Cerebellar nuclear complex (tissue), 1 donor: ENCODE measurements at places on chromosomes 3 and 15.

DNA sequence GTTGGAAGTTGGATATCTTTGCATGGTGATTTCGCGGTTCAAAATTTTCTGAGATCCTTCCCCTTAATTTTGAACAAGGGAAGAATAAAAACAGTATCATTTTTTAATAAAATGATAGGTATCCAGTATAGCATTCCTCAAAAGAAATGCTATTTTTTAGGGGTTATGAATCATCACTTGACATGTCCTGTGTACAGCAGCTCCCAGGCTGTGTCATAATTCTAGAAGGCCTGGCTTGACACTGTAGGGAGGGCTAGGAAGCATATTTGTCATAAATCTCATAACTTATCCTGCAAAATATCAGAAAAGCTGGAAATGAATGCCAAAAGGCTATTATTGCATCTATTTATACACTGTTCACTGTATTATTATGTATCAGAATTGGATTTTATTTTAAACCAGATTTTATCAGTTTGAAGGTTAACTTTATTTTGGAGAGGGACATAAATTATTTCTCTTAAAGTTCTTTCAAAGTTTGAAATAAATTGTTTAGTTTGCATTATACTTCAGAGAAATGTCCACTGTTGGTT lies 539.1 kb upstream of the ROBO2 start:
- no peak for DNase-seq

DNA sequence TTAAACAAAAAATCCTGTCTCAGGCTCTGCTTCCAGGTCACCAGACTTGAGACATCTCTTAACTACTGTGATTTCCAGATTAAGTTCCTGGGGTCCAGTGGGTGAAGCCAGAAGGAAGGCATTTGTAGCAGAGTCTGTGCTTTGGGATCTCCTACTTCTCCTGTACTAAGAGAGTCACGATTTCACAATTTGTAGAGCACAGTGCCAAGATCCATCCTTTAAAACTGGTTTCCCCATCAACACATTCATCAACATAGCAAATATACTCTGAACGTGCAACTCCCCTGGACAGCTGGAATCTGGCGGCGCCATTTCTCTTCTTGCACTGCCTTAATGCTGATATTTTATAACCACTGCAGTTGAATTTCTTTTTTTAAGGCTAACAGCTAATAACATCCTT lies 33.2 kb downstream of the CDCP1 start:
- no peak for DNase-seq

- DNase-seq: peak; percentile 23
Observed at GRCh38 chr3:48232734-48233133, 8.2 kb upstream of the ZNF589 start.

DNA sequence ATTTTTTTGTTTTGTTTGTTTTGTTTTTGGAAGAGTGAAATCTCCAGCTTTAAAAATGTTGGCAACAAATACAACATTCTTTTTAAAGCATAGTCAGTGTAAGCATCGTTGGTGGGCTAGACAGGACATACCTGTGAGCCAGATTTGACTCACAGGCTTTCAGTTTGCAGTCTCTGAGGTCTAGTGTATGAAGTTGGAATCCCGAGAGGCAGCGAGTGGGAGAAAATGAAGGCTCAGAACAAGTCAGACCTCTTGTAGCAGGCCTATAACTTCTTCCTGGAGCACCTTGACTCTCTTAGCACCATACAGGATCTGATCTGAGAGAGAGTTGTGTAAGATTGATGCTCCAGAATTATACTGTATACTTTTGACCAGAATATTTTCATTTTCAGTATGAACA lies 60.2 kb downstream of the CNTN4 start:
- no peak for DNase-seq

DNA sequence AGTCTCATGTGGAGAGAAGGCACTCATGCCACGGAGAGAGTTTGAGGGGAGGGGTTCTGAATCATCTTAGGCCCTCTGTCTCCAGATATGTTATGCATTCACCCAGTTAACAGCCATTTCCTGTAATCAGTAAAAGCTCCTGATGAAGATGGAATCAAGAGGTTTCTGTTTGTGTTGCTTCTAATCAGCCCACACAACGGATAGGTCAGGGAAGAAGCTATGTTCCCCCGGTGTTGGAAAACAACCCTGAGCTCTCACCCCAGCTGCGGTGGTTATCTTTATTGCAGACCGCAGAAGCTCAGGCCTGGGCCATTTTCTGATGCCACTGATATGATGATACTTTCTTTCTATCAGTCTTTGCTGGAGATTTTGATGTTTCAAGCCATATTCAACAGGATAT lies 338.5 kb upstream of the ONECUT1 start:
- DNase-seq: no peak

GRCh38 chr15:40063563-40064011 lies 24.6 kb upstream of the SRP14 start:
- no peak for DNase-seq

DNA sequence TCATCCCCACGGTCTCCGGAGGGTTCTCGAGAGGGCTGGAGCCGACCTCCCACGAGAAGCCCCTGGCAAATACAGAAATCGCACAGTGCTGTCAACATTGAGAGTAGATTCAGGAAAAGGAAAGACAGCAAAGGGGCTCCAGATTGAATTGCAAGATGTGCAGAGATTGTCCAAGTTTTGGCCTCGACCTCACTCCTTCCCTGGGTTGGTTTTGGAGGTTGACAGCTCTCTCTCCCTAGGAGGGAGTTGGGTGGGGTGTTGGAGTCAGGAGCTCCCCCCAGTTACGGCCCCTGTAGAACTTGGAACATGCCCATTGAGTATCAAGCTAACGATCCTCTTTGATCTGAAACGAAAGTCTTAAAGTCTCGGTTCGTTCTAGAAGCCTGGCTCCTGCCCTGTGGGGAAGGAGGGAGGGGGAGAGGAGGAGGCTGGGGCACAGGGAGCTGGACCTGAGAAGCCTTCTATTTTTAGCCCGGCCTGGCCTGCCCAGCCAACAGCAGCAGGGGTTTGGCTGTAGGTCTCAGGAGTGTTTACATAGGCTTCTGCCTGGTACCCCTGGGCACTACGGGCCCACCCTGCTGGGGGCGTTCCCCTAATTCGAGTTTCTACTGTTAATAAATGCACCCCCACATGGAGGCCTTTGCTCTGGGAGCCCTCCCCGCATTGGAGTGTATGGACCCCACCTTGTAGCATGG lies 672 bp upstream of the KY start:
- DNase-seq: peak; percentile 51

- DNase-seq: no peak
Observed at GRCh38 chr3:100245136-100245535, 15.7 kb upstream of the TBC1D23 start.

DNA sequence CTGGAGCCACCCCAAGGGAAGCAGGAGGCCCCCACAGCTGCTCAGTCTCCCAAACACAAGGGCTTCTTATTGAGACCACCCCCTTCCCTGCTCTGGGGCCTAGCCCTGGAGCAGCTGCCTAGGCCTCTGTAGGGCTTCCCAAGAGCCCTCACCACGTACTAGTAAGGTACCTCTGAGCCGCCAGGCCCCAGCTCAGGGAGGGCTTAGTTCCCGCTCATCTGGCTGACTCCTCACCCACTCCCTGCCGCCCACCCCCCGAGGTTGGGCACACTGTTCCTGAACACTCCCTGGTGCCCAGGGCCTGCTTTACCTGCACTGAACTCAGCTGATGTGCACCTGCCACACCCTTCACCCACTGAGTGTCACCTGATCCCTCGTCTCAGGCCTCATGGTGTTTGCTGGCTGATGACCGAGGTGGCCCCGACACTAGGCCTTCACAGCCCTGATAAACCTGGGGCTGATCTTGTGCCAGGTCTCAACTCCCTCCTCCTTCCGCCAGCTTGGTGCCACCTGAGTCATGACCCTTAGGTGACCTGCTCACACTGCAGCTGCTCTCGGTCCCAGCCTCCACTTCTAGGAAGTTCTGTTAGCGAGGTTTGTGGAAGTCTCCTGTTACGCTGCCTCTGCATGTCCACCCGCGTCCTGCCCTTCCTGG lies 18.0 kb upstream of the SPTBN5 start:
- no peak for DNase-seq

DNA sequence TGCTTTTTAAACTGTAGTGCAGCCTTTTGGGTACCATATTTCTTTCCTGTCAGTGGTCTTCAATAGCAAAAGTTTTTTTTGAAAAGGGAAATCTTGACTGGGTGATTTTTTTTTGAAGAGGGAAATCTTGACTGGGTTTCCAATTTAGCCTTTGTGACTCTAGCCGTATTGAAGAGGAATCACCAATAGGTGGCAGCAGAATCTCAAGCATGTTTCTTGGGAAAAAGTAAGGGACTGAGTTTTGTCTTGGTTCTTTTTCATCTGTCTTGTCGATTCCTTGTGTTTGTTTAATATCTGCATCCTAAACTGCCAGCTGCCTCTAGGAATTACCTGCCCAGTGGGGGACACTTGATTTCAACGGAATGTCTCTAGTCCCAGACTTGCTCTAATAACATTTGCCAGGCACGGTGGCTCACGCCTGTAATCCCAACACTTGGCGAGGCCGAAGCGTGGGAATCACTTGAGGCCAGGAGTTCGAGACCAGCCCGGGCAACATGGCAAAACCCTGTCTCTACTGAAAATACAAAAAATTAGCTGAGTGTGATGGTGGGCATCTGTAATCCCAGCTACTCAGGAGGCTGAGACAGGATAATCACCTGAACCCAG lies 89.2 kb downstream of the RBPMS2 start:
- peak; percentile 23 for DNase-seq

- DNase-seq: no peak
Observed at GRCh38 chr3:71087143-71088018, 496.1 kb downstream of the FOXP1 start.

DNA sequence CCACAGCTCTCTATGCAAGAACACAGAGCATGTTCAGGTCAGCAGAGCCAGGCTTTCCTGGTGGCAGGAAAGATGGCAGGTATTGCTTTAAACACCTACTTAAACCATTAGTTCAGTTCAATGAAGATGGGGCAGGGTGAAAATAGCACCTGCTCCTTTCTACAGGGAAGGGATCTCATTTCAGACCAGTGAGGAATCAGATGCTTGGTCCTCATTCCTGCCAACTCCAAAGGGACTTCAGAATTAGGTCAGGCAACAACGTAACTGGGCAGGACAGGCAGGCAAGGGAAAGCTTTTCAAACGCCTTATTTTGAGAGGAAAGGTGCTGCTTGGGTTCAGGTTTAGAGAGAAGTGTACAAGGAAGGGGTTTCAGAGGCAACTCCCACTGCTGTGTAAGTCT lies 12.6 kb upstream of the RPS17 start:
- DNase-seq: no peak

DNA sequence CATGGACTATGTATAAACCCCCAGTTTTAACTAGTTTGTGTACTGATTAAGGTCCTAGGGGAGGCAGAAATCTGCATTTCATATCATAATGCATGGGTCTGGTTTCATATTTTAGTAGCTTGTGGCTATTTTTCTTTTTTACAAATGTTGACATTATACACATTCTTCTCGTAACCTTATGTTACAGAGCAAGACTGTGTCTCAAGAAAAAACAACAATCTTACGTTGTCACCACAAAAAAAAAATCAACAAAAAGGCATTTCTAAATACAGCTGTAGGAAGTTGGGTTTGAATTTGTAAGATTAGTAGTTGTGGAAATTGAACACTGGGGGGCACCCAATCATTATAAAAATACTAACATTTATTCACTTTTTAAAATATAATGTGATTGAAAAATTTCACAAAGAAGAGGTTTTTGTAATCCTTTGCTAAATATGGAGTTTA lies 17.9 kb downstream of the SERP1 start:
- DNase-seq: no peak

- DNase-seq: no peak
Observed at GRCh38 chr3:195227871-195228270, 43.1 kb downstream of the XXYLT1 start.

GRCh38 chr3:69738315-69738714 lies 949 bp upstream of the MITF start:
- DNase-seq: no peak

GRCh38 chr3:42652611-42653302 lies 740 bp upstream of the ZBTB47 start:
- DNase-seq: no peak

GRCh38 chr15:88018869-88019641 lies 237.5 kb downstream of the NTRK3 start:
- no peak for DNase-seq

- DNase-seq: no peak
Observed at GRCh38 chr3:131224886-131225550, 156.6 kb upstream of the NUDT16 start.

DNA sequence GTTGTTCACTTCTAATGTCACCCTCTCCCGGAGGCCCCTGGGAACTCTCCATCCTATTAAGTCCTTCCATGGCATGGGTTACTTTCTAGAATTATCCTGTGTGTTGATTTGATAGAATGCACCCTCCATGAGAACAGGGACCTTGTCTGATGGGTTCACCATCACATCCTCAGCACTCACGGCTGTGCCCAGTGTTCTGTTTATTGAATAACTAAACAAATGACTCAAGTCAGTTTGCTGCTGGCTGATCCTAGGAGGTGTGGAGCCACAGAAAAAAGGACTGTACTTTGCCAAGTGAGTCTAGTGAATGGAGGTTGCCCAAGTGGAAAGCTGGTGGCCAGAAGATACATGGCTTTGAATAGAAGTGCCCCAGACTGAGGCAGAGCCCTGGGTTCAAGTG lies 48.5 kb upstream of the RAB6B start:
- DNase-seq: no peak

DNA sequence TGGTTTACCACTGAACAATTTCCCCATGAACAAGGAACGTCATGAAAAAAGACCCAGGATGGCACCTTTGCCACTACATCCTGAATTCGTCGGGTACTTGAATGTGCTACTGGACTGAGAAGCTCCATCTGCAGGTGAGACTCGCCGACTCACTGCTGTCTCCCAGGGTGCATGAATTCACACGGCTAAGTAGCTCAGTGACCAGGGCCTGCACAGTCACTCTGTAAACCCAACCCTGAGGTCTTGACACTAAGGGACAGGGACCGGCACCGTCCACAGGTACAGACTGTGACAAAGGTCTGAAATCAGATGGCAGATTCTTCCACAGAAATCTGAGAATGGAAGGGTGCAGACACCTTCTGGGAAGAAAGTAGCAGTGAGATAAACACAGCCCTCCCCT lies 187.4 kb downstream of the ADAMTS17 start:
- DNase-seq: no peak

DNA sequence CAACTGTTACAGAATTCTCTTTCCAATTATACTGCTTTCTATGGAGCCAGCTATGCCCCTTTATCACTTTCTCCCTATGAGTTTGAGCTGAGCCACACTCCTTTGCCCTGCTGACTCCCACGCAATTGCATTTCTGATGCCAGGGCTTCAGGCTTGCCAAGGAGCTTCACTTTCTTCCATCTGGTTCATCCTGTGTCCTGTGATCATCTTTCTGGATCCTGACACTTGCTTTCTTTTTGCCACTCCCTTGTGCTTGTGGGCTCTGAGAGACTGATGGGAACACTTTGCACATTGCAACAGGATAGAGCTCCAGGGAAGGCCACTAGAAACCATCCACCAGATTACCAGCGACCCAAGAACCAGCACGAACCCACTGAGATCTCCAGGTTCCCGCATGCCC lies 77.0 kb upstream of the SEC13 start:
- DNase-seq: peak; percentile 28

GRCh38 chr3:185928496-185928895 lies 9.3 kb downstream of the TRA2B start:
- no peak for DNase-seq
